CD4-positive, alpha-beta T cell treated with Interleukin-17A for 4 hours (primary cell): ENCODE measurements at places on chromosomes 5 and 9.

GRCh38 chr9:27571011-27571410 lies 2.3 kb downstream of the C9orf72 start:
- DNase-seq, result no peak

DNA sequence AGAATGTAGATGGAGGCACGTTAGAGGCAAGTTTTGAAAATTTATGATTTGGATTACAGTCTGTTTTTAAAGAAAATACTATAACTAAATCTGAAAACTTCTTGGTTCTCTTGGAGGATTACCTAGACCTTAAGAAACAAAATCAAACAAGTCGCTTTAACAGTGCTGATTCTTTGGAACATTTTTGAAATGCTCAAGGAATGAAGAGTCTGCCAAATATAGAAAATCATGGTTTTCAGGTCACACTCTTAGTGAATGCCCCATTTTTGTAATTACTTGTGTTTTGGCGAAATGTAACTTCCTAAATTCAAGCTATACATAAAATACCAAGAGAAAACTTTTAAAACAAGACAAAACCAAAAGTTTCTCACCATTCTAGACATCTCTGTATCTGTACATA lies 93.2 kb downstream of the EQTN start:
- DNase-seq, result no peak

GRCh38 chr5:111271885-111272284 lies 47.7 kb downstream of the CAMK4 start:
- no peak for DNase-seq

- no peak for DNase-seq
Observed at GRCh38 chr5:150465927-150466326, 16.4 kb upstream of the RPS14 start.

- DNase-seq, result no peak
Observed at GRCh38 chr9:71120501-71121247, 747 bp downstream of the TRPM3 start.

DNA sequence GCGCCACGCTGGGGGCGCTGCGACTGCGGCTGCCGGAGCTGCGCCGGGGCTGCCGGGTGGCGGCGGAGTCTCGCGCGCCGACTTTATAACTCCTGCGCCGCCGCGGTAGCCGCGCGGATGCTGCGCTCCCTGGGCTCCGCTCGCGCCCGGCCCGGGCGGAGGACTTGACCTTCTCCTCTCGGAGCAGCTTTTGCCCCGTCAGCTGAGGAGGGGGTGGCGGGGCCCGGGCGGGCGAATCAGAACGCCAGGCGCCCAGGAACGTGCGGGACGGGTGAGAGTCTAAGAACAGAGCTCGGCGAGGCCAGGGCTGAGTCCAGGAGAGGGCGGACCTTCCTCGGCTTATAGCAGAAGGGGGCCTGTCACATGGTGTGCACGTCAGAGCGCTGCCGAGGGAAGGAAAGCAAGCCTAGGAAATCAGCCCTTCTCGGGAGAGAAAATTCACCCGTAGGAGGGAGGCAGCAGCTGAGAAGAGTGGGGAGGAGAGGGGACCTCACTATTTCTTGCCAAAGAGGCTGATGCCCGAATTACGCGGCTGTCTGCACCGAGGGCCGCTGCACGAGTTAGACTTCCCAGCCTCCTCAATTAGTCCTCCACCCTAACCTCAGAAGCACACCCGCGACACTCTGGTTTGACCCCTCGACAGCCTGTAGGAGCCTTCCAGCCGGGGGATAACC lies at the start of gene FOXD1:
Gene FOXD1 (minus strand): TSS at position 315 of the 674 bp plus-strand sequence. CDS start 415 bp downstream, outside the sequence.
- DNase-seq, result peak; percentile 38

DNA sequence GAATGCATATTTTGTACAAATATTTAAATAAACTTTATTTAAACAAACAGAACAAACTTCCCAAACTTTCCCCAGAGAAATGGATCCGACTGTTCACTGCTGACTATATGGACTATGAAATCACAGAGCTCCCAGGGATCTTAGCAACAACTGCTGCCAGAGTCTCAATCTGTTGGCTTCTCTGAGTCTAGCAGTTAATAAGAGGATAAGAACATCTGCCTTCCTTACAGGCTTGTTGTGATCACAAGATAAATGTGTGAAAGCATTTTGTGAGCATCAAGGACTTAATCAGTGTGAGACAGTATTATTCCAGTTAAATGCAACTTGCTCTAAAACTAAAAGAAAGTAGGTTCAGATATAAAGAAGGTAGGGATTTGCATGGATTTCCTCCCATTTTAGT lies 31.4 kb upstream of the MYOT start:
- DNase-seq, result no peak

- DNase-seq, result no peak
Observed at GRCh38 chr5:143314099-143314498, 89.4 kb downstream of the NR3C1 start.

DNA sequence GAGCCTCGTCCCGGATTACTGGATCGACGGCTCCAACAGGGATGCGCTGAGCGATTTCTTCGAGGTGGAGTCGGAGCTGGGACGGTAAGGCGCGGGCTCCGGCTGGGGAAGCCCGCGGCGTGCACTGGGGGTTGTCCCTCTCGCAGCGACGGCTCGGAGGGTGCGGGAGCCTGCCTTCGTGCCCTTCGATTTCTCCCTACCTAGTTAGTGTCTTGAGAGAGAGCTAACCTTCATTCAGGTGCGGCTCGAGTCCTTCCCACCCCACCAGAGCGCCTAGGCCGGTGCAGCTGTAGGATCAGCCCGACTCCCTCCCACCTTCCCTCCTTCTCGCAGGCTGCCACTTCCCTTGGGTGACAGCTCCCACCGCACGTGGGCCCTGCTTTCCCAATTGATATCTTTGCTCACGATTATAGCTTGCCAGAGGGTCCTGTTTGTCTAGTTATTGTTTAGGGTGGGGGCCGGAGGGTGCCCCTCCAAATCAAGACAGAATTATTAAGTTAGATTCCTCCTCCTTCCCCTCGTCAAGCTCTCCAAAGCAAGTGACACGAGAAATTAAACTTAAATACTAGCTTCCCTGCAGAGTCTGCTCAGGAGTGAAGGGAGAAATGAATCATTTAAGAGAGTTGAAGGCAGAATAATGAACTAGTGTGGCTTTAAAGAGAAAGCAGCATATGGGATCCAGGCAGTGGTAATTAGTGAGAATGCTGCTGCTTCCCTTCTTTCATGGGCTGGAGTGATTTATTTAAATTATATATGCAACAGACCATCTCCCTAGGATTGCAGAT lies 569 bp downstream of the CAMK4 start:
- DNase-seq, result no peak

DNA sequence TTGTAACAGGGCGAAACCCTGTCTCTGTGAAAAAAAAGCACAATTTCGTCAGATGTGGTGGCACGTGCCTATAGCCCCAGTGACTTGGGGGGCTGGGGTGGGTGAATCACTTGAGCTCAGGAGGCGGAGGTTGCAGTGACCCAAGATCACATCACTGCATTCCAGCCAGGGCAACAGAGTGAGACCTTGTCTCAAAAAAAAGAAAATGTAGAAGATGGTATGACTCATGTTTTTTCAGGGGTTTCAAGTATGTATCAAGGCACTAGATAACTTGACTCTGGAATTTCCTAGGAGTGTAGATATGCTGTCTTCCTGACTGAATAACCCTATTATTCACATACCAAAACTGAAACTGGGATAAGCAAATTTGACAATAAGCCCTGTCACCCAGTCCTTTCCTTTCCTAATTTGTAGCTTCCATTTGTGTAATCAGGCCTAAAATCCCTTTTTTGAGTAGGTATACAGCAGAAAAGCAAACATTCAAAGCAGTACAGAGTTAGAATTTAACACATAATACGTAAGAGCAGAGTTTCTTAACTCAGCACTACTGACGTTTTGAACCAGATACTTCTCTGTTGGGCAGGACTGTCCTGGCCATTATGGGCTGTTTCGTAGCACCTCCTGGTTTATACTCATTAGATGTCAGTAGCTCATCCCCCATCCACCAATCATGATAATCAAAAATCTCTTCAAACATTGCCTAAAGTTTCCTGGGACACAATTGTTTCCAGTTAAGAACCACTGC lies 17.3 kb upstream of the ANKRD18B start:
- no peak for DNase-seq

DNA sequence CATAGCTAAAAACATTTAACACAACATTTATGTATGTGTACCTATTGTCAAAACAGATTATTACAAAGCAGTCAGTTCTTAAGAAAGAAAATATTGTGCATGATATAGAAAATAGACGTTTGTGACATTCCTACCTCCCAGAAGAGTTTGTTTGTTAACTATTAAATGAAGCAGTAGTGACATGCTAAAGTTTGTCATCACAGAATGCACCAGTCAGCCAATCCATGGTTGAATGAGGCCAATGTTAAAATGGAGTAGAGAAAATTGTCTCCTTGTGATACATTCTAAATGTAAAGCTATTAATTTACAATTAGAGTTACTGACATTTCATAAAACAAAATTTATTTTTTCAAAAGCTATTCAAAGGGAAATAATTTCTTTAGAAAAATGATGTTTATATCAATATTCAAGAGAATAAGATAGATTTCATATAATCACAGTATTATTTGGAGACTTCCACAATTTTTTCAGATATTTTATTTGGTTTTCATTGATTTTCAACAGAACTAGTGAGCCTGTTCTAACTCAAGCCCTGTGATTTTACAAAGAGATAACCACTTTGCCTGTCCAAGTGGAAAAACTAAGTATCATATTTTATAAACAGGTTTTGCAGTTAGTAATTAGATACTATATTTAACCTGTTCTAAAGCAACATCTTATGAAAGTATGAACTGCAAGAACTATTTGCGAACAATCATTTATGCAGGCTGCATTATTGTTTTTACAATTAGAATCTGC lies 176.8 kb downstream of the ISL1 start:
- no peak for DNase-seq

- DNase-seq, result peak; percentile 65
Observed at GRCh38 chr5:50711280-50711679, 44.8 kb downstream of the PARP8 start.

DNA sequence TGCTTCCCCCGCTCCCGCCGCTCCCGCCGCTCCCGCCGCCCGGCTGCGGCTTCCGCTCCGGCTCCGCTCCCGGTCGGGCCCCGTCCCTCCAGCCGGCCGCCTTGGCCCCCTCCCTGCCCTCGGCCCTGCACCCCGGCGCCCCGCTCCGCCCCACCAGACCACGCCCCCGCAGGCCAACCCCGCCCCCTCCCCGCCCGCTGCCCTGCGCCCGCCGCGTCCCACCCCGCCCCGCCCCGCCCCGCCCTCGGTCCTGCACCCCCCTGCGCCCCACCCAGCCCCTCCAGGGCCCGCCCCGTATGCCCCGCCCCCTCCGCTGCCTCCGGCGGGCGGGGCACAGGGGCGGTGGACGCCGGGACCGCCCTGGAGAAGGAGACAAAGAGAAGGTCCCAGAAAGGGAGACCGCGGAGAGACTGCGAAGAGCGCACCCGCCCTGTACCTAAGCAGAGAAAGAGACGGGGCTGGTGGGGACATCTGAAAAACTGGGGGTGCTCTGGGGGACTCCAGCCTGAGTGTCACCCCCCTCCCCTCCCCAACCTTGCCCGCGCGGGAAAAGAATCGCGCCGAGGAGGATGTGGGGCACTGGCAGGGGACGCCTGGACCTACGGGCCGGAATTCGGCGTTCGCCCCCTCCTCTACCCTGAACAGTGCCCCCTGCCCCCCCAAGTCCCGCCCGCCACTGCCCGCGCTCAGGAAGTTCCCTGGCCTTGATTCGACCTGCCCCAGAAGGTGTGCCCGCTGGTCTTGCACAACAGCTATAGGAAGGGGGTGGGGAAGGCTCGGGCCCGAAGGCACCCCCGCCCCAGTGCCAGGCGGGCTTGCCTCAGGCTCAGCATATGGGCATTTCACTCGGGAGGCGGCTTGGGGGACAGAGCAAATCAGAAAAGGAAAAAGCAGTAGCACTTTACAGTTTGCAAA lies 42.8 kb upstream of the STXBP1 start:
- peak; percentile 93 for DNase-seq

- DNase-seq, result no peak
Observed at GRCh38 chr9:85213650-85214607, 527.8 kb downstream of the AGTPBP1 start.

DNA sequence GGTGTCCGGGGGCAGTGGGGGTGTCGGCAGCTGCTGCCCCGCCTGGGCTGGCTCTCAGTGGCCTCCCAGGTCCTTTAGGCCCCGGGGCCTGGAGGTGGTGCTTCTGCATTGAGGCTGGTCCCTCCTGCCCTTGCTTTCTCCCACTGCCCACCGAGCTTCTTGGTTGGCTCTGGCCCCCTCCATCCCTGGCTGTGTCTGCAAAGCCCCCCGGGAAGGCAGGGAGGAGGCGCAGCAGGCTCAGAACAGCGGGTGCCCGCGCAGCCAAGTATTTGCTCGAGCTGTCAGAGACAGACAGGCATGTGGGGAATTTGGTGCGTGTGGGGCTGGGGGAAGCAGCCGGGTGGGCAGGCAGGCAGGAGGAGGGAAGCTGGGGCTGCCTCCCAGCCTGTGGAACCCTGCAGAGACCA lies 11.5 kb downstream of the CXXC5 start:
- no peak for DNase-seq

- no peak for DNase-seq
Observed at GRCh38 chr5:95715799-95716461, 15.2 kb upstream of the RHOBTB3 start.

DNA sequence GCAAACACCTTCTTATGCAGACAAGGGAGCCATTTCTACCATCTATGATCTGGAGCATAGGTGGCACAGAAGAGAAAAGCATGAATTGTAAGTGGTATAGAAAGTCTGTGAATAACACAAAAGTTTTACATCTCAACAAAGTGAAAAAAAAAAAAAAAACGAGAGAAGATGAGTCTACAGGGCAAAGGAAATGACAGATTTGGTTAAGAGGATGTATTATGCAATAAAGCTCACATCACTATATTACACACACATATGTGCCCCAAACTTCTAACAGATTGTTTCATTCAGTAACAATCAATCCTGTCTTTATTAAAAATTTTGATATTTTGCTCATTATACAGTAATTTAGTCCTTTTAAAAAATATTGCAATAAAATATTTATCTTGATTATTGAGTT lies 49.8 kb downstream of the CERT1 start:
- no peak for DNase-seq

DNA sequence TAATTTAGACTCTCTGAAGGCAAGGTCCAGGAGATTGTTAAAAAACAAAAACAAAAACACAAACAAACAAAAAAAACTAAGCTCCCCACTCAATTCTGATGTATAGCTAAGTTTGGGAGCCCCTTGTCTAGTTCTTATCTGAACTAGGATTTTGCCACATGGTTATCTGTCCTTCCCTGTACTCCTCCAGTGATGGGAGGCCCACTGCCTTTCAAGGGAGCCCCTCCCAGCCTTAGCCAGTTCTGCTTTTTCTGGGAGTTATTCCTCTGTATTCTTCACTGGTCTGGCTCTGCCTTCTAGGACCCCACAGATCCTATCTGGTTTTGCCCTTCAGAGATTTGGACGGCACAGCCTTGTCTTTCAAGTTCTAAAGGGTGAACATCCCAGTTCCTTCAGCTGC lies 2.1 kb upstream of the ALDH1B1 start:
- no peak for DNase-seq

DNA sequence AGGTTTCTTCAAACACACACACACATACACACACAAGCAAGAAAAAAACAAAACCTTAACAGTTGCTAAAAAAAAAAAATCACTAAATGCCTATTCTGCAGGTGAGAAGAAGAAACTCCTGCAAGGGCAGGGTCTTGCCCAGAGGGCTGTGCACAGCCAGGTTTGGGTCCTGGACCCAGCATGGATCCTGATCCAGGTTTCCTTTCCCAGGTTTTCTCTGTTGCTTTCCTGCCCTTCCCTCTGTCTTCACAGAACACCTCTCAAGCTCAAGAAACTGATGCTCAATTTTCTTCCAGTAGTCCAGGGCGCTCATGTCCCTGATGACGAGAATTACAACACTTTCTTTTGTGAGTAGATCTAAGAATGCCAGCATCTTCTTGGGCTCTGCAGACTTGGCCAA lies 136.6 kb downstream of the PAX5 start:
- DNase-seq, result no peak
